ENCODE measurements at places on chromosomes 4 and X.
A peak's percentile ranks its signal among the peaks of the same experiment; 100 is the strongest.

GRCh38 chr4:138259271-138259670, 17.1 kb upstream of the SLC7A11 start:
- no peak for DNase-seq

DNA sequence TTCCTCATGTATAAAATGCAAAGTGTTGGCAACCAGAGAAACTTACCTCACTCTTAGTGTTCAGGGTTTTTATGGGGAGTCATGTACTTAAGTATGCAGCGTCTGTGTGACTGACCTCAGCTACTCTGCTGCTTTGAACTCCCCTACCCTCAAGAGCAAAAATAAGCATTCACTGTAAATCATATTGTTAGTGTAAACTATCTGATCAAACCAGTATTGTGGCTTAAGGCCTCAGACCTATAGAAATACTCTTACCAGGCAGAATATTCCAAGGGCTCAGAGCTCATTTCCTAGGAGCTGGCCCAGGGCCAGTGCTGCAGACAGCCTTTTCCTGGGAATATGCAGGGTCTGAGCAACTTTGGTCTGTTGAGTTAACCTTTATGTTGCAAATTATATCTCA, 453.1 kb downstream of the CCSER1 start:
- no peak for DNase-seq

GRCh38 chr4:110970642-110971041, 347.8 kb upstream of the PITX2 start:
- DNase-seq: peak; percentile 60

DNA sequence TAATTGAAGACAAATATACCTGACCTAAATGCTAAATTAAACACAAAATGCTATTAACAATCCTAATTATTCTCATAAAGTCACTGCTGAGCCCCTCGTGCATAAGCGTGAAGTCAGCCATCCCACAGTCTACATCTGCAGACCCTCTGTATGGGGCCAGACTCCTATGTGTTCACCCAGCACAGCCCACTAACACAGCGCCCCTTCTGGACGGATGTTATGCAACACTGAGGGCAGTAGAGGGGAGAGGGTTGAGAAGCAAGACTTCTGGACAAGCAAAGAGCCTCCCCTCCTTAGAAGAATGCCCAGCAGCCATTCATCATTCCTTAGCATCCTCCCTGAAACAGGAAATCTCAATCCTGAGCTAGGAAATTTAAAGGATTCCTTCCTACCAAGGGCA, 7.9 kb downstream of the TRPC3 start:
- no peak for DNase-seq

DNA sequence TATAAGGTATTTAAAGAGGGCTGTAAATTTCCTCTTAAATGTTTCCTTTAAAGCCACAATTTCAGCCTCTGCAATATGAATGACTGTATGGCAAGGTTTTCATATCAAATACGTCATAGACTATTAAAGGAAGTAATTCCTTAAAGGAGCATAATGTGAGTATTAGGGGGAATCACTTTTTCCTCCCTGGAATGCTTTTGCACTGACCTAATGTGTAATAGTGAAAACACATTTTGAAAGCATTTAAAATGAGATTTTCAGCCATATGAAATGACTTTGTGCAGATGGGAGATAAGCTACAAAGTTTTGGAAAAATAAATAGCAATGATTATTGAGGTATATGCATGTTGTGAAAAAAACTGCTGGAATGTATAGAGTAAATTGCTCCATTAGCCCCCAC, 17.6 kb downstream of the SLIT2 start:
- DNase-seq: no peak

DNA sequence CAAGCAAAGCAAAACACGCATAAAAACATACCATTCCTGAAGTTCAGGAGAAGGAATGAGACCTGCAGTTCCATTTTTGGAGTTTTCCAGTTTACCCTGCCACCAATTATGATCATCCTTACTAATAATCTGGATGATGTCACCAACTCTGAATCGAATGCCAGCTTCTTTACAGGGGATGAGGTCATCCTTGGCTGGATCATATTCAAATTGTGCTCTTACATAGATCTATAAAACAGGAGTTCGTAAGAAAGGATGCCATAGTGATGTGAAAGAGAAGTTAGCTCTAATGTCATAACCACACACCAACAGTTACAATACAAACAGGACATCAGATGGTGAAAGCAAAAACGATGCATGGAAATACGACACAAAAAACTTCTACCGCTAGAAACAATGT, 106.5 kb downstream of the NYX start:
- no peak for DNase-seq

GRCh38 chr4:41369680-41370079, 113.0 kb downstream of the UCHL1 start:
- DNase-seq: no peak

GRCh38 chr4:162485486-162485885, 321.7 kb upstream of the FSTL5 start:
- no peak for DNase-seq

GRCh38 chrX:118221733-118222132, 105.1 kb upstream of the KLHL13 start:
- DNase-seq: no peak

GRCh38 chrX:10077425-10078188, 79.2 kb upstream of the CLCN4 start:
- DNase-seq: no peak

DNA sequence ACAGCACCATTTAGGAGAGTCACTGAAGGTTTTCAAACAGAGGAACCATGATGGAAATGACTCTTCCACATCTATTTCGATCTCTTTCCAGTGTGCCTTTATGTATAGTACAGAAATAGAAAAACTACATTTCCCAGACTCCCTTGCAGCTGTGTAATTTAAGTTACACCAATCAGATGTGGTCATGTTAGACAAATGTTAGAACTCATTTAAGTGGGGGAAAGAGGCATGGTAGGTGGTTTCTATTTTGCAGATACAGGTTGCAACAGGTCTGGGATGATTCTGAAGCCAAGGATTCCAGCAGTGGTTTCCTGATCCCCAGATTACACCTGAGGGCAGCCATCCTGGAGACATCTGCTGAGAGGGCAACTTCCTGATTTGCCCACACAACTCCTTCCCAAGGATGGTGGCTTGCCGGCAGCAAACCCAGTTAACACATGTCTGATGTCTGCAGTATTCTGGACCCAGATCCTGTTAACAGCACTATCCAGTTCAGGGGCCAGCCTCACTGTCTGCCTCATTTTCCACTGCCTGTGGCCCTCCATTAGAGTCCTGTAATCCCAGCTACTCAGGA, 38.7 kb upstream of the PDK3 start:
- DNase-seq: no peak

GRCh38 chr4:54073271-54073880, 9.0 kb upstream of the CHIC2 start:
- no peak for DNase-seq

- peak; percentile 52 for DNase-seq
Measured at GRCh38 chr4:187166886-187167512, 443.3 kb upstream of the FAT1 start.

DNA sequence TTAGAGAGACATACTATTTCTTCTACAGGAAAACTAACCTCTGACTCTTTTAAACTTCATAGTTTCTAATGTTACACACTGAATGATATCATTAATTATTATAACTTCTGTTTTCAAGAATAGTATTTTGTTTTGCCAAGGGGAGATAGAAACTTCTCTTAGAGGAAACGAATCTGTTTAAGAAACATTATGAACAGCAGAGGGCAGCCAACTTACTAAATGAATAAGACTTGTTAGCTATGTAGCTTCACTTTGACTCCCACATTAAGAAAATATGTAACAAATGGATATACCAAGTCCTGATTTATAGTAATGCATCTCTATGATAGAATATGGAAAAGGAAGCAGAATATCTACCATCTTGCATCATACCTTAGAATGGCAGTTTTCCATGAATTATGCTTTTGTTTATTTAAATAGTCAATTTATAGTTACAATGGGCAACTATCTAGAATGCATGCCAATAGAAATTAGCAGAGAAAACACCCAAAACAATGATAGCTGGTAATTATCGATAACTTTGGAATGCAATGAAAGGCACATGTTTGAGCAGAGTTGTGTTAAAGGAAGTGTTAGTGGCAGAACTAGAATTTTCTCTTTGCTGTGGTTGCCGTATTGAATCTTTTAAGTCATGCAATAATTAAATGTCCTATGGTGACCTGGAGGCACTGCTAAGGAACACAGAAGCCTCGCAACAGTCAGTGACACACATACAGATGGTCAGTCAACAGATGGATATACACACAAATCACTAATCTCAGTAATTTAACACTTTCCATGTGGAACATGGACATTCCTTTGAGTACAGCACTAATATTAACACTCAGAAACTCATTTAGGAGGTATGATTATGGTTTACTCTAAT, 105.7 kb upstream of the PDLIM3 start:
- DNase-seq: no peak

- no peak for DNase-seq
Measured at GRCh38 chr4:26784207-26784865, 76.3 kb upstream of the STIM2 start.

DNA sequence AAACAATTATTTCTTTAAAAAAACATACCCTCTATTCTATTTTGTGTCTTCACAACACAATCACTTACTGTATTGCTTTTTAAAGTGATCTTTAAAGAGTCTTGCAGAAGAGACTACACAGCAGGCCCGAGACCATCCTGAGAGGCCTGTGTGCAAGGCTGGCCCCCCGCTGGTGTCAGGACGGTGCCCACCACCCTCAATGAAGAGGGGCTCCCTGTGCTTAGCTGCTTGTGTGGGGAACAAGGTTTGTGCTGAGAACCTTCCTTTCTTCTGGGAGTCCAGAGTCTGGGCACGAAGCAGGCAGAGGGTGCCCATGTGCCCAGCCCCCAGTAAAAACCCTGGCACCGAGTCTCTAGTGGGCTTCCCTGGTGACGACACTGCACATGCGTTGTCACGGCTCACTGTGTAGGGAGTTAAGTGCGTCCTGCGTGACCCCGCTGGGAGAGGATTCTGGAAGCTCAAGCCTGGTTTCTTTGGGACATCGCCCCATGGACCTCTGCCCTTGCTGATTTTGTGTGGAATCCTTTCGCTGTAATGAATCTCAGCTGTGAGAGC, 22.0 kb downstream of the RGS12 start:
- no peak for DNase-seq

DNA sequence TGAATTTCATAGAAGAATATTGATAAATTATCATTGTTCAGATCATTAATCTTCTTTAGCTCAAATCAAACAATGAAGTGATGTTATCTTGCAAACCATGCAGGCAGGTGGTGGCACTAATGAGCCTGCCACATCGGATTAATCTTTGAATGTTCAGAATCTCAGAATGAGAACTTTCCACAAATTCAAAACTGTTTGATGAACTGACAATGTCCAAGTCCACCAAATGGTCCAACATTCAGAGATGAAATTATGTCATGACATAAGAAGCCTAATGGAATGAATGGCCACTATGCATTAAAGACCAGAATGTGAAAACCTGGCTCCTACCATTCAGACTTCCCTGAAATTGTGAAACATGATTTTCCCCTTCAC, 67.5 kb downstream of the SORBS2 start:
- no peak for DNase-seq

All from mucosa of descending colon (tissue), 3 donors.